Glutamatergic neuron (in vitro differentiated cells): ENCODE measurements at places on chromosomes 11 and 22.

DNA sequence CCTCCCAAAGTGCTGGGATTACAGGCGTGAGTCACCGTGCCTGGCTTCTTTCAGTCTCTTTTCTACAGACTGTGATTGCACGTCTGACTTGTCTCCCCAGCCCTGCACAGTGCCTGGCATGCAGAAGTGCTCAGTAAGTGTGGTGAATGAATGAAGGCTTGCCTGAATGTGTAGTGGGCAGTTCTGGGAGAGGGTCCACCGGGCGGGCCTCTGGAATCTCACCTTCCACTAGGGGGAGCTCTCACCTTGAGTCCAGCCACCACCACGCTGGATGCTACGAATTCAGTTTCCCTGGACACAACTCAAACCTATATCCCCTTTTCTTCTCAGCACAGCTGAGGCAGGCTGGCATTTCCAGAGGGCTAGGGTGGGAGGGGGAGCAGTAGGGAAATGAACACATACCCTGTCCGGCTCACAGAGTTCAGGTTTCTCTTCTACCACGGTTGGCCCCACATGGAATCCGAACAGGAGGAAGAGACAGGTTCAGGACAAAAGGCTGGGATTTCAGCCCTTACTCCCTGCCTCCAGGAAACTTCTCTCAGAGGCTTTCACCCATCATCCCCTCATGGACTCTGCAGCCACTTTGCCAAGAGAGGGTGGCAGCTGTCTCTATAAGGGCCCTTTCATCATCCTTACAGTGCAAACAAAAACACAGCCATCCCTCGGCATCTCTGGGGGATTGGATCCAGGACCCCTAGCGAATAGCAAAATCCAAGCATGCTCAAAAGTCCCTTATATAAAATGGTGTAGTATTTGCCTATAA is 86.8 kb downstream of the NECTIN1 start:
- no peak for DNase-seq

GRCh38 chr11:92870196-92870832 is 99.1 kb upstream of the MTNR1B start:
- no peak for DNase-seq

- no peak for DNase-seq
These were observed 38.7 kb downstream of the TMEM45B start for GRCh38 chr11:129854232-129854805.

- DNase-seq: no peak
These were observed 52.0 kb upstream of the TSPAN18 start for GRCh38 chr11:44674809-44675208.

DNA sequence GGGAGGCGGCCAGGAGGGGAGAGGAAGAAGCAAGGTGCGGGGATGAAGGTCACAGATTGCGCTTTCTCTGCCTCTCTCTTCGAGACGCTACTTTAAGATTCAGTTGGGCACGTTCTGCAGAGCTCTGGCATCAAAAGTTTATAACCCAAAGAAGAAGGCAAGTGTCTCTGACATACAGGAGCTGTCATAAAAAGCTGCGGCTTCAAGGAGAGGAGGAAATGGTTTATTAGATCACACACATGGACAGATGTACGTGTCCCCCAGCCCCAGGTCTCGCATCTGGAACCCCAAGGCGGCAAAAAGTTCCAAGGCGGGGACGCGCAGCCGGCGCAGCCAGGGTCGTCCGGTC is 589.0 kb downstream of the OPCML start:
- no peak for DNase-seq

- no peak for DNase-seq
These were observed 29.7 kb upstream of the RASD2 start for GRCh38 chr22:35510951-35511350.

- no peak for DNase-seq
These were observed 821.1 kb upstream of the ARHGAP42 start for GRCh38 chr11:99865951-99866350.

GRCh38 chr22:45977551-45978274 is 751 bp upstream of the WNT7B start:
- no peak for DNase-seq

GRCh38 chr11:134207538-134208239 is 16.1 kb downstream of the NCAPD3 start:
- DNase-seq: peak; percentile 76

GRCh38 chr11:134741453-134742223 is 329.6 kb upstream of the B3GAT1 start:
- DNase-seq: no peak

- DNase-seq: peak; percentile 34
These were observed 16.3 kb upstream of the TMEM191C start for GRCh38 chr22:21450858-21451353.

DNA sequence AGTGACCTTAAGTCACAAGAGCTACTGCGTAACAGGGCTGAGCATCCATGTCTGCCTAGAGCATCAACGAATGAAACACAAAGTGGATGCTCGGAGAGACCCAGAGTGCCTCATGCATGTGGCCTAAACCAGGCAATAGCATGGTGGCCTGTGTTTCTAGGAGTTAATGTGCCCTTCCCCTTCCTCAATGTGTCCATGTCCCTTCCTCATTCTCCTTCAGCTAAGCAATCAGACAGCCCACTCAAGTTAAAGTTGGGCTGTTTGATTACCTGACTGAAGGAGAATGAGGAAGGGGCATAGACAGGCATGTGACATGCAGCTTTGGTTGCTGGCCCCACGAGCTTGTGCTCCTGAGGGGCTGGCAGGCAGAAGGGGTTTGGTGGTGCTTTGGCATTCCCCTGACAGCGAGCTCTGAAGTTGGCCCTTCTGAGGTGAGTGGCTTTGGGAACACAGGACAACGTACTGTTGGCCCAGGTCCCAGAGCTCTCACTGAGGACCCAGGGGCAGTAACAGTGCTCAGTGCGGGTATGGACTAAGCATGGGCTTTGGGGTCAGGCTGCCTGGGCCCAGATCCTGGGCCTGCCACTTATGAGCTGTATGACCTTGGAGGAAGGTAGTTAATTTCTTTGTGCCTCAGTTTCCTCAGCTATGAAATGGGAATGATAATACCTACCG is 46.7 kb downstream of the IRAG1 start:
- no peak for DNase-seq

DNA sequence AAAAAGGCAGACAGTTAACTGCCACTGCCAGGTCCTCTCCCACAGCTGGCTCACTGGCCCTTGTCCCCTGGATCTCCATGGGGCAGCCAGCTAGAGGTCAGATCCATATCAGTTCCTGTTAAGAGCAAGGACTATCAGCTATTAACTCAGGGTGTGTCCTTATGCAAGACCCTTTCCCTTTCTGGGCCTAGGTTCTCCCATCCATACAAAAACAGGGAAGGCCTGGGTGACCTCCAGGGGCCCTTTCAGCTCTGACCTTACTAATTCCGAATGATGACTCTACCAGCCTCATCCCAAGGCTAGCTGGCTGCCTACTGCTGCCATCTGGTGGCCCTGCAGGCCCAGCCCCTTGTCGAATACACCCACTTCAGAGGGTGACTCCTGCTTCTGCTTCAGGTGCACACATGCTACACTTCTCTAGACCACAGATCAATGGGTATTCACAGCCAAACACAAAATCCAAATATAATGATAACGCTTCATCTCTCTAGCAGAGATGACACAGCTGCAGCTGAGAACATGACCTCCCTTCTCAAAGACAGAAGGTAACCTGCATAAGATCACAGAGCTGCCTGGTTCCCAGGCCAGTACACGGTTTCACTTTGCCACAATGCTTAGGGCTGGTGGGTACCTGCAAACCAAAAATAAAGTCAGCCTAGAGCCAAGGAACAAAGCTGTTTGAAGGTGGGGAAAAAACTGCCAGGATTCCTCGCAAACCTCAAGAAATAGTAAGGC is 34.1 kb downstream of the SERGEF start:
- DNase-seq: peak; percentile 83

- no peak for DNase-seq
These were observed 4.8 kb upstream of the FBXO7 start for GRCh38 chr22:32469799-32470212.

GRCh38 chr11:97498891-97499290 is 1109.1 kb downstream of the JRKL start:
- no peak for DNase-seq

- DNase-seq: peak; percentile 45
These were observed 196.9 kb downstream of the CSNK2A3 start for GRCh38 chr11:11155962-11156815.

GRCh38 chr11:122287401-122287800 is 171.4 kb upstream of the BLID start:
- peak; percentile 75 for DNase-seq

- DNase-seq: no peak
These were observed 212.6 kb downstream of the DBX1 start for GRCh38 chr11:19947537-19948114.

DNA sequence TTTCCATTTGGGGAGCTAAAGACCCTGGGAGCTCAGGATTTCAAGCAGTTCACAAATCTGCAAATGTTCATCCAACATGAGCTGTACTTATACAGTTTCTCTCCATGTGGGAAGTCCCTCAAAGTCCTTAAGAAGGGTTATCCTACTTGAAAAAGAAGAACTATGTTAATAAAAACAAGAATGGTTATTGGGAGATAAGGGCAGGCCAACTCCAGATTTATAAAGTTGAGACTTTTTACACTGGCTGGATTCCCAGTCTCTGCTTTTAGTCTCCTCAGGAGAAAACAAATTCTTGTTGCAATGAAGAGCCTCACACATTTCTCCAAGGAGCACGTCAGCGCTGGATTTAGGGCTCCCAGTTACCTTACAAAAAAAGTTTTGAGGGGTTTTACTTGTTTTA is 34.2 kb upstream of the CTTN start:
- no peak for DNase-seq

DNA sequence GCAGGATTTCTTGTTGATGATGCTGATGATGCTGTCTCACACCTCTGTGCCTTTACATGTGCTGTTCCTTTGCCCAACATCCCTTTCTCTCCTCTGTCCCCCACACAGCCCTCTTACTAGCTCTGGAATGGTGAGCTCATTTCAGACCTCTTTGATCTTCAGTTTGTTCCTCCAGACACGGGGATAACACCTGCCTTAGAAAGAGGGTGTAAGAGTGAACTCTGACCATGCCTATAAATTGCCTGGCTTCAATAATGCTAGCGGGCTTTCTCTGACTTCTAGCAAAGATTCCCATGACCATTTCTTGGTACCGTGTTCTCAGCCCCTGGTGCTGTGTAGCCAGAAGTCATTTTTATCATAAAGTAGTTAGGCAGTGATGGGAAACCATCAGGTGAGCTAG is 55.9 kb upstream of the DRD2 start:
- no peak for DNase-seq

DNA sequence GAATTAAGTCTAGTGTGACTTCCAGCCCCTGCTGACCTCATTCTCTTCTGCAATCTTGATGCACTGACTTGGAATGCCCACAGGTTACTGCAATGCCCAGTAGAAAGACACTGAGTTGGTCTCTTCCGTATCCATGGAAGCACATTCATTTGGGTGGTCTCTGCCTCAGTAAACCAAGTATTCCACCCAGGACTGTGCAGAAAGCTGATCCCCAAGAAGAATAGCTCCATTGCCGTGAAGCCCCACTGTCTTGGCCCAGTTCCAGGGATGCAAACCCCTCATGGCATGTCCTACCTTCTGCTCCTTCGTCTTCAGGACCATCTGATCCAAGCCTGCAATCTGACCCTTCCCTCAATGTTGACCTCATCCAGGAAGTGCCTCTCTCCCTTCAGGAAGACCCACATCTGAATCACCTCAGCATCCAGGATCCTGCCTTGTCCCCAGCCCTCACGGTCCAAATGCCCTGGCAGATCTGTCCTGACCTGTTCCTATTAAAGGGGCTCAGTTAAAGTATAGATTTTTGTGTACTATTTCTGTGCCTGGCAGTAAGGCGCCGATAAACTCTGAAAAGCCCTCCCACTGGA is 425.8 kb downstream of the SOX6 start:
- no peak for DNase-seq

DNA sequence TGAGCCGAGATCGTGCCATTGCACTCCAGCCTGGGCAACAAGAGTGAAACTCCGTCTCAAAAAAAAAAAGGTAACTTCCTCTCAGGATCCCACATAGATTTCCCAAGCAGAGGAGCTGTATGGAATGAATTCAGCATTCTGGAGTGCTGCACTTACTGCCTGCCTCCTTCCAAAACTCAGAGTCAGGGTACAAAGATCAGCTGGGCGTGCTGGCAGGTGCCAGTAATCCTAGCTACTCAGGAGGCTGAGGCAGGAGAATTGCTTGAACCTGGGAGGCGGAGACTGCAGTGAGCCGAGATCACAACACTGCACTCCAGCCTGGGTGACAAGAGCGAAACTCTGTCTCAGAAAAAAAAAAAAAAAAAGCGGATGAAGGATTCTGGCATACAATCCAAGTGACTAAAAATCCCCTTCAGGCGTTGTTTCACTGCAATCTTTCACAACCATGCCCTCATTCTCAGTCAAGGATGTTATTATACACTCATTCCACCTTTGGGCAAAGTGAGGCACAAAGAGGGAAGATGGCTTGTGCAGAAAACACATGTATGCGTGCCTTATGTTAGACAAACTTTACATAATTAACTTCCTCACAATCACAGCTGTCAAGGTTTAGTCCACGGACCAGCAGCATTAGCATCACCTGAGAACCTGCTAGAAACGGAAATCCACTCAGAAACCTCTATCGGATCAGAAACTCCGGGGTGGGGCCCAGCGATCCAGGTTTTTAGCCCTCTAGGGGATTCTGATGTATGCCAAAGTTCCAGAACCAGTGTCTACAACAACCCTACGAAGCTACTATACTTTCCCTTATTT is 1.1 kb upstream of the NOL12 start:
- DNase-seq: no peak

DNA sequence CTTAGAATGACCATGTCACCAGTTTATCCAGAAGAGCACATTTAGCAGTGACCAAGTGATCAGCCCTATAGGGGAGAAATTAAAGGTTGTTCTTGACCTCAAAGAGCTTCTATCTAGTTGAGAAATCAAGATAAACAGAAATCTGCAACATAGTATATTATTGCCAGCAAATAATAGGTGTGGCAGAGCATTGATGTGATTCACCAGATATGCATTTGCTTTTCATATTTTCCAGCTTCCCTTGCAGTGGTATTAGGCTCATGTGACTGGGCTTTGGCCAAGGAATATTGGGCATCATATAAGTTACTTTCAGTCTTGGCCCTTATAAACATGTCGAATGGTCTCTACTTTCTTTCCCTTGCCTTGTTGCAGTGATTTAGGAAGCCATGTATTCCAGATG is 34.5 kb downstream of the COMMD9 start:
- DNase-seq: no peak

- no peak for DNase-seq
These were observed 143.1 kb upstream of the SESN3 start for GRCh38 chr11:95374105-95374504.

DNA sequence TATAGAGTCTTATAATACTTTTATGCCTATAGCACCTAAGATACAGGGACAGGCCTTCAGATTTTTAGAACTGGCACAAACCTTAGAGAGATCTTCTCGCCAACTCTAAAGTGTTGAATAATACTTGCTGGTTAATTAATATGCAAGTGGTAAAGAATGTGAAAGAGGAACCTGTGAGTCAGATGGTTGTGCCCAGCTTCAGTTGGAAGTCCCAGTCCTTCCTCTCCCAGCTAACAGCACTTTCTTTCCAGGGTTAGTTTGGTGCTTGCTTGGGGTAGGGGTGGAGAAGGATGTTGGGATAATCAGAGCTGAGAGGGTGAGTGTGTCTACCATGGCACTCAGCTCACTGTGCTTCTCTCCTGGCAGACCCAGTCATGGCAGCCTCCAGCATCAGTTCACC is 4.9 kb upstream of the TMEM132A start:
- DNase-seq: no peak

- DNase-seq: no peak
These were observed 791.2 kb downstream of the BRD1 start for GRCh38 chr22:49036513-49036912.
